ENCODE measurements at places on chromosomes 3 and 15. TPM values are rescaled to one million over a fixed set of nuclear protein-coding genes. Genes with fewer than 3 reads are reported as not detected.

GRCh38 chr3:181952929-181953328, 241.2 kb downstream of the SOX2 start:
- no peaks in the 10 kb centered on the region for H3K4me1 ChIP-seq
- no peak for DNase-seq
- no peaks in the 10 kb centered on the region for H3K27me3 ChIP-seq
- H3K36me3 ChIP-seq: no peaks in the 10 kb centered on the region

DNA sequence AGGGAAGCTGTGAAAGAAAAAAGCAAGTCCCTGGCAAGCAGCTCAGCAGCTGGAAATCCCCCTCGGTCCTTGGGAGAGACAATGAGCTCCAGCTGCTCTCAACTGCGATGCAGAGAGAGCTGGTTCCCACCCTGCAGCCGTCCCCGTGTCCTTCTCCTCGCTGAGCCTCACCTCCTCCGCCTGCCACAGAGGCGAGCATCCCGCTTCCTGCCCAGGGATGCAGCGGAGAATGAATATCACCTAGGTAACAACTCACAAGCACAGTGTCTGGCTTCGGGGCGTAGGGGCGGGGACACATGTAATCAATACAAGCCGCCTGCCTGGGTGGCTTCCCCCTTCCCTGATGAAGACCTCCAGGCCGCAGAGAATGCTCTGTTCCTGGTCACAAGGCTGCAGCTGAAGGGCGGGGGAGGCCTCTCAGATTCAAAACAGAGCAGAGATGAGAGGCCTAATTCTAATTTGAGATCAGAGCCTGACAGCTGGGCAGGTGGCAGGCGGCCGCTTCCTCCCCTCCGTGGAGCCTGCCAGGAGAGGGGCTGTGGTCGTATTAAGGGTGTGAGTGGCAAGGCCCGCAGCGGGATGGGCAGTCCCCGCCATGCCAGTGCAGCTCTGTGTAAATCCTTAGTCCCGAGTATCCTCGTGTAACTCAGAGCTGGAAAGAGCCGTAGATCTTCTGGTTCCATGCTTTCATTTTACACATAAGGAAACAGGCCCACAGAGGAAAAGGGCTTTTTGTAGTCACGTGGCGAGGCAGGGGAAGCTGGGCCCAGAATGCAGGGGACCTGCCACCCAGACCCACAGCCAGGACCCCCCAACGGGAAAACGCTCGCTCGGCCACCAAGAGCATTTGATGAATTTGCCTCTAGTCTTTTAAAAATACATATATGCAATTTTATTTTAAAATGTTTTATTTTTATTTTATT, 24.3 kb downstream of the ZDHHC19 start:
- no peak overlapping the region for H3K4me3 ChIP-seq
- H3K4me1 ChIP-seq: no peaks in the 10 kb centered on the region
- H3K27ac ChIP-seq: no peak overlapping the region

DNA sequence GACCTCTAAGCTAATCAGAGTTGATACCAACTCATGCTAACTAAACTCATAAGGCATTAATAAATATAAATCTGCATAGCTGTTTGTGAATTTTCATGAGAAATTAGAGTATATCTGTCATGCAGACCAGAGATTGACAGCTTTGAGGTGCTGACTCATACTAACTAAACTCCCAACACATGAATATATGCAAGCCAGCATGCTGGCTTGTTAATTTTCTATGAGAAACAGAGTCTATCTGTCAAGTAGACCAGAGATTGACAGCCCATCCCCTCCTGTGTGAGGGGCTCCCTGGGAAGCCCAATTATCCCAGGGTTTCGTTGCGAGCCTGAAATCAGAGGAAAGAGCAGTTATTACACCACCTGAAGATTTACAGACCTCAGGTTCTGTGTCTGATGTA, 69.3 kb downstream of the CD47 start:
- no peak overlapping the region for H3K27ac ChIP-seq
- no peaks in the 10 kb centered on the region for H3K36me3 ChIP-seq
- H3K4me1 ChIP-seq: no peaks in the 10 kb centered on the region
- no peak for DNase-seq

GRCh38 chr15:81097116-81097889, 36.8 kb upstream of the CFAP161 start:
- H3K4me1 ChIP-seq: peaks cover 18% of the 10 kb centered on the region
- H3K27me3 ChIP-seq: no peaks in the 10 kb centered on the region
- H3K36me3 ChIP-seq: no peaks in the 10 kb centered on the region
- H3K4me3 ChIP-seq: no peak overlapping the region

DNA sequence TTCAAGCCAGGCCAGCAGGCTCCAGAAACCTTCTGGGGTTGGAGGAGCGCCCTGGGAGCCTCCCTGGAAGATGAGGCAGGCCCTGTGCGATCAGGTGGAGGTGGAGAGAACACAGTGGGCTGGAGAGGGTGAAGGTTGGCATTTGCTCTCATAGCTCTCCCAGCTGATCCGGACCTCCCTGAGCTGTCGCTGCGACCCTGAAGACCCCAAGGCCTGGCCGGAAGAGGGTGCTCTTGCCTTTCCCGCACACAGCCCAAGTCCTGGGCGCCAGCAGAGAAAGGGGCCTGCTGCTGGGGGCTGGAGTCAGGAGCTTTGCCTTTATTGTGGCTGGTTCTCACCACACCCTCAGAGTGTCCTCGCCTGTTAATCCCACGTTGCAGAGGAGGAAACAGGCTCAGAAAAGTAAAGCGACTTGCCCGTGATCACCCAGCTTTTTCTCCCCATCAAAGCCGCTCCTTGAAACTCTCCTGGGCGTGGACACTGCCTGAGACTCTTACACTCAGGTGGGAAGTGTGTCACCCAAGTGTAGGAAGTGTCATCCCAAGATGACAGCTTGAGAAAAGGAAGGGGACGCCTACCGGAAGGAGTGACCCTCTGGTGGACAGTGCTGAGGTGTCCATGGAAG, 8.6 kb upstream of the RPL29 start:
- no peaks in the 10 kb centered on the region for H3K36me3 ChIP-seq
- H3K4me3 ChIP-seq: no peak overlapping the region
- H3K4me1 ChIP-seq: no peaks in the 10 kb centered on the region
- no peak for DNase-seq

DNA sequence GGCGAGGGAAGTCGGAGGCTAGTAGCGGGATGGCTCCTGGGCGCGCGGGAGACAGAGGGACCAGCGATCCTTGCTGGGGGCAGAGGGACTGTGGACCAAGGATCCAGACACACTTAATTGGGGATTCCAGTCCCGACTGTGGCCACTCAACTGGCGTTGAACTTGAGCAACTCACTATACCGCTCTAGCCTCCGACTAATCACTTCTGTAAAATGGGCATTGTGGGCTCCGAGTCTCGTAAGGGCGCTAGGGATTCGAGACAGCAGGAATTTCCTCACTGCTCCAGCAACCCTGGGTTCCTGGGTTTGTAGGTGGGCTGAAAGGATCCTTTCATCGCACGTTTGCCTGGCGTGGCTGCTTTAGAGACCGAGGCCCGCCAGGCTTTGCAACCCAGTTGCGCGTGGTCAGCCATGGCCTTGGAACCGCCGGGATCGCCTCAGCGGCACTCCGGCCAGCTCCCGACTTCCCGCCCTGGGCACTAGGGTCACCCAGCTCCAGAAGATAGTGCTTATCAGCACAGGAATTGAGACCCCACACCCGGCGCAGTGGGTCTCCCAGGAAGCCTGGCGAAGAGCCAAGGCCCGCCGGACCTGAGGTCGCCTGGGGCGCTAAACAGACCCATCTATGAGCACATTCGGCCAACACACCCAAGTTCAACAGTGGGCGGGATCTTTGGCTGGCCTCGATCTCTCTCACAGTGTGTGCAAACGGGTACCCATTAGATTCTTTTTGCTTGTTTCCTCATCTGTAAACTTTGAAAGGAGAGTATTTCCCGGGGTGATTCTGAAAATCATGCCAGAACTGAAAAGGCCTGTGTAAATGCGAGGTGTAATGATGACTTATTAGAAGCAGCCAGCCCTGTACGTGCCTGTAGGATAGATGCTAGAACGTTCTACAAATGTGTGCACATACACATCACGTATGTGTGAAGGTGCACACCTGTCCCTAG, 9.9 kb downstream of the FOXL2 start:
- peaks cover 32% of the 10 kb centered on the region for H3K4me1 ChIP-seq
- no peak overlapping the region for H3K27ac ChIP-seq
- H3K4me3 ChIP-seq: no peak overlapping the region
- DNase-seq: no peak

- H3K27me3 ChIP-seq: no peaks in the 10 kb centered on the region
- H3K4me3 ChIP-seq: no peak overlapping the region
- DNase-seq: no peak
- no peaks in the 10 kb centered on the region for H3K36me3 ChIP-seq
- no peak overlapping the region for H3K27ac ChIP-seq
These were observed 39.1 kb downstream of the MEF2A start for GRCh38 chr15:99604865-99605264.

NEO1 gene
- total RNA-seq: 20.2 TPM

CCNL1 gene
- total RNA-seq: 196 TPM

MRPL3 gene
- total RNA-seq: 63.6 TPM

ARGFX gene
- not detected for total RNA-seq

Measured in adrenal gland (tissue), 19 donors.